ENCODE measurements at places on chromosomes 7 and 10.

DNA sequence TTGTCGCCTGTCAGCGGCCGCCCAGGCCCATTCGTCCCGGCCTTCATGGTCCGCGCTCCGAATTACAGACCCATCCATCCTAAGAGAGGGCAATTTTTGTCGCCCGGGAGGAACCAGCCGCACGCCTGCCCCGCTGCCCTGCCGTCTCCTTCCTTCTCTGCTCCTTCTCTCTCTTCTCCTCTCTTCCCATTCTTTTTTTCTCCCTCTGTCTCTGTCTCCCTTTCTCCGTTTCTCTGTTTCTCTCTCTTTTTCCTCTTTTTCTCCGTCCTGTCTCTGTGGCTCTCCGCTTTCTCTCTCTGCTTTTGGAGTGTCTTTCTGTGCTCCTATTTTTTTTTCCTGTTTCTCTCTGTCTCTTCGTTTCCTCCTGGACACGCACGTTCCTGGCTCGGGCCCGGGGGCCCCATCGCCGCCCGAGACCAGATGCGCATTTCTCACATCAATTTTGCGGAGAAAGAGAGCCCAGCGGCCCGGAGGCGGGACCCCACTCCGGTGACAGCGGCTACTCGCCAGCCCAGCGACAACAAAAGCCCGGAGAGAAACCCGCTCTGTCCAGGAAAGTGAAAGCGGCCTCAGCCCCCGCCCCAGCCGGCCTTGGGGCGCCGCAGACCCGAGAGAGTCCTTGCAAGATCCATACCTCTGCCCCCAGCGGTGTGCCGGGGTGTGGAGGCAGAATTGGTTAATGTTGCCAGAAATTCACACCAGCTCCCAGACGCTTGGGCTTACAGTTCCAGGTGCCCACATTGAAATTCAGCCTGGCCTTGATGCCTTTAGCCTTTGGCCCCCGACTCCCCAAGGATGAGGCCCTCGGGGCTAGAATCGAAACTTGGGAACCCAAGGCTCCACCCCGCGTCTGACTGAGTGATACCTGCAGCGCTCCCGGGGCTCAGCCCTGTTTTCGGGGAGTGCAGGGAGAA lies 4.1 kb downstream of the LBX1 start:
- no peak overlapping the region for H3K27ac ChIP-seq
- H3K27me3 ChIP-seq: peaks cover 99% of the 10 kb centered on the region
- H3K36me3 ChIP-seq: no peaks in the 10 kb centered on the region
- no peak for DNase-seq

GRCh38 chr7:69859342-69859741 lies 261.1 kb downstream of the AUTS2 start:
- no peak for DNase-seq
- no peak overlapping the region for H3K27ac ChIP-seq
- no peak overlapping the region for H3K4me3 ChIP-seq
- H3K36me3 ChIP-seq: no peaks in the 10 kb centered on the region
- H3K27me3 ChIP-seq: no peaks in the 10 kb centered on the region

DNA sequence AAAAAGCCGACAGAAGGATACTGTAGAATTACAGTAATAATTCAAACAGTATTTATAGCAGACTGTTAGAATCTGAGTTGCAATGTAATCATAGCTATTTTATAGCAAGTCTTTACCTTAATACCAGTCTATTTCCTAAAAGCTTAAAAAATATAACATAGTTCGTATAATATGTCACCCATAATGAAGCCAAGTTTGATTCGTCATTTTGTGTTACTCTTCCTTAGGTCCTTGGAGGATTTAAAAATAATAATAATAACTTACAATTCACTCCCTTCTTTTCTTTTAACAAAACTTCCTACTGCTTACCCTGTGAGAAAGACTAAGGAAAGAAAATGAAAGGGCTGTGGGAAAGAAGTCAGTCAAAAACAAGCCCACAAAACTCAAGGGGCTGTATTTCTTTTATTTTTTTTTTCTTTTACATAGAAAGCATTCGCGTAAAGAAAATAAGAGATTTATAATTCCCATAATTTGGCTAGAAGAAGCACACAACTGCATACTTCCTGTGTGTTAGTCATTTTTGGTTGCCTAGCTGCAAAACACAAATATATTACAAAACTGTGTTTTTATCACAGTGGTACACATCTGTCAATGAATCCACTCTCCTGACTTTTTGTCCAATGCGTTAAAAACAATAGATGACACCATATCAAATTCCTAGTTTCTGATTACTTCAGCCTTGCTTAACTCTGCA lies 187.2 kb upstream of the CELF2 start:
- DNase-seq: no peak
- H3K36me3 ChIP-seq: no peaks in the 10 kb centered on the region
- H3K27ac ChIP-seq: peak overlapping the region; percentile 63

DNA sequence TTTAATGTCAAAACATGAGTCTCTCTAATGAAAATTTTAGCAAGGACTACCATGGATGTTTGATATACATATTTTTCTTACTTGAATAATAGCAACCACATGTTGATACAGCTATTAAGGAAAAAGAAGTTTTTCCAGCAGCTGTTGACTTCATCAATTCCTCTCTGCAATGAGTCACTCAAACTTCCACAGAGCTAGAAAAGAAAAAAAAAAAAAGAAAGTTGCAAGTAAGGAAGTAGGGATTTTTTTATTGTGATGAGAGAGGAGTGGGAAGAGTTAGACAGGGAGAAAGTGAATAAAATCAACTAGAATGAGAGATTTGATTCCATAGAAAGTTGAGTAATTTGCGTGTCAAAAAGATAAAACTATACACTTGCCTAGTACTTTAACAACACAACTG lies 46.2 kb downstream of the CAV1 start:
- no peak for DNase-seq
- no peaks in the 10 kb centered on the region for H3K27me3 ChIP-seq
- no peaks in the 10 kb centered on the region for H3K36me3 ChIP-seq
- no peak overlapping the region for H3K27ac ChIP-seq
- peaks cover 6% of the 10 kb centered on the region for H3K4me1 ChIP-seq

- H3K4me1 ChIP-seq: no peaks in the 10 kb centered on the region
- no peak overlapping the region for H3K4me3 ChIP-seq
- H3K27me3 ChIP-seq: no peaks in the 10 kb centered on the region
- H3K27ac ChIP-seq: no peak overlapping the region
- no peak for DNase-seq
- H3K36me3 ChIP-seq: no peaks in the 10 kb centered on the region
Observed at GRCh38 chr7:38554586-38554985, 76.6 kb downstream of the AMPH start.

- H3K4me3 ChIP-seq: no peak overlapping the region
- no peaks in the 10 kb centered on the region for H3K4me1 ChIP-seq
- no peaks in the 10 kb centered on the region for H3K27me3 ChIP-seq
Observed at GRCh38 chr10:348456-348855, 213.2 kb downstream of the ZMYND11 start.

- H3K27me3 ChIP-seq: no peaks in the 10 kb centered on the region
- DNase-seq: no peak
- no peaks in the 10 kb centered on the region for H3K4me1 ChIP-seq
- H3K27ac ChIP-seq: no peak overlapping the region
Observed at GRCh38 chr7:150473902-150474301, 23.5 kb downstream of the GIMAP8 start.

DNA sequence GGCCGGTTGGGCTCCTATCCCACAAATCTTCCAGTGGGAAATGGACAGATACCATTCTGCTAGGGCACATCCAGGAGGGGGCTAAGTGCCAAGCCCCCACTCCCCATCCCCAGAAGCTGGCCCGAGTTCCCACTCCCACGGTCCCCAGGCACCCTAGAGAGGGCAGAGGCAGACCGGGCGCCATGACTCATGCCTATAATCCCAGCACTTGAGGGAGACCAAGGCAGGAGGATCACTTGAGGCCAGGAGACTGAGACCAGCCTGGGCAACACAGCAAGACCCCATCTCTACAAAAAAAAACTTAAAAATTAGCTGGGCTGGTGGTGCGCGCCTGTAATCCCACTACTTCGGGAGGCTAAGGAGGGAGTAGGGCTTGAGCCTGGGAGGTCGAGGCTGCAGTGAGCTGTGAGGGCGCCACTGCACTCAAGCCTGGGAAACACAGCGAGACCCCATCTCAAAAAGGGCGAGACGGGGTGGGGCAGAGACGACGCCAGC lies 870 bp downstream of the GNA12 start:
- peak overlapping the region; percentile 82 for H3K27ac ChIP-seq
- peaks cover 13% of the 10 kb centered on the region for H3K4me1 ChIP-seq
- DNase-seq: no peak
- peaks cover 9% of the 10 kb centered on the region for H3K36me3 ChIP-seq
- H3K4me3 ChIP-seq: peak overlapping the region; percentile 75

DNA sequence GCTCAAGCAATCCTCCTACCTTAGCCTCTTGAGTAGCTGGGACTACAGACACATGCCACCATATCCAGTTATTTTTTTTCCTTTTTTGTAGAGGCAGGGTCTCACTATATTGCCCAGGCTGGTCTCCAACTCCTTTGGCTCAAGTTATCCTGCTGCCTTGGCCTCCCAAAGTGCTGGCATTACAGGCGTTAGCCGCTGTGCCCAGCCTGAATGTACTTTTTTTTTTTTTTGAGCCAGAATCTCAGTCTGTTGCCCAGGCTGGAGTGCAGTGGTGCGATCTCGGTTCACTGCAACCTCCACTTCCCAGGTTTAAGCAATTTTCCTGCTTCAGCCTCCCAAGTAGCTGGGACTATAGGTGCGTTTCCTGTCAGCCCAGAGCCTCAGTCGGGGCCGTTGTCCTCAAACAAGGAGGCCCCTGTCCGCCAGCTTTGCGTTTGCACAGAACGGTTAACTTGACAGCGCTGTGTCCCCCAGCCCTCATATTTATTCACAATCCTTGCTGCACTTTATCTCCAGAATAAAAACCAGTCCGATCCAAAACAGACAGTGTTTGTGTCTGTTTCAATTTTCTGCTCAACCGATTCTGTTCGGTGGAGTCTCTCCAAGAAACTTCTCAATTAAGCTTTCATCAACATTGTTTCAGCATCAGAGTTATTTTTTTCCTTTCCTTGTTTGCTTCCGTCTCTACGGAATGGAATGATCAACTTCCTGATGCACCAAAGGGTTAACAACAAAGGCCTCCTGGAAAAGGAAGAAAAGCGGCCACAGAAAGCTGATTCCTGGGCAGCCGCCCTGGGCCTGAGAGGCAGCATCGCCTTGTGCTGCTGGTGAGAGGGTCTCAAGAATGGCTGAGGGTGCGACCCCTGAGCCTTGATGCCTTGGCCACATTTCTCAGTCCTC lies 64.5 kb downstream of the PDIA4 start:
- peak overlapping the region; percentile 62 for H3K4me3 ChIP-seq
- peaks cover 25% of the 10 kb centered on the region for H3K4me1 ChIP-seq
- no peaks in the 10 kb centered on the region for H3K36me3 ChIP-seq

GRCh38 chr7:94330269-94331020 lies 64.2 kb upstream of the COL1A2 start:
- H3K4me1 ChIP-seq: no peaks in the 10 kb centered on the region
- H3K27ac ChIP-seq: no peak overlapping the region
- no peak overlapping the region for H3K4me3 ChIP-seq
- no peaks in the 10 kb centered on the region for H3K36me3 ChIP-seq

GRCh38 chr10:125734823-125735222 lies 15.3 kb downstream of the EDRF1 start:
- H3K27ac ChIP-seq: no peak overlapping the region
- no peak for DNase-seq
- H3K4me1 ChIP-seq: no peaks in the 10 kb centered on the region
- H3K27me3 ChIP-seq: no peaks in the 10 kb centered on the region
- H3K4me3 ChIP-seq: no peak overlapping the region

GRCh38 chr10:119362122-119362521 lies 154.8 kb downstream of the GRK5 start:
- H3K27ac ChIP-seq: no peak overlapping the region
- DNase-seq: no peak
- H3K36me3 ChIP-seq: no peaks in the 10 kb centered on the region
- H3K4me1 ChIP-seq: peaks cover 10% of the 10 kb centered on the region

DNA sequence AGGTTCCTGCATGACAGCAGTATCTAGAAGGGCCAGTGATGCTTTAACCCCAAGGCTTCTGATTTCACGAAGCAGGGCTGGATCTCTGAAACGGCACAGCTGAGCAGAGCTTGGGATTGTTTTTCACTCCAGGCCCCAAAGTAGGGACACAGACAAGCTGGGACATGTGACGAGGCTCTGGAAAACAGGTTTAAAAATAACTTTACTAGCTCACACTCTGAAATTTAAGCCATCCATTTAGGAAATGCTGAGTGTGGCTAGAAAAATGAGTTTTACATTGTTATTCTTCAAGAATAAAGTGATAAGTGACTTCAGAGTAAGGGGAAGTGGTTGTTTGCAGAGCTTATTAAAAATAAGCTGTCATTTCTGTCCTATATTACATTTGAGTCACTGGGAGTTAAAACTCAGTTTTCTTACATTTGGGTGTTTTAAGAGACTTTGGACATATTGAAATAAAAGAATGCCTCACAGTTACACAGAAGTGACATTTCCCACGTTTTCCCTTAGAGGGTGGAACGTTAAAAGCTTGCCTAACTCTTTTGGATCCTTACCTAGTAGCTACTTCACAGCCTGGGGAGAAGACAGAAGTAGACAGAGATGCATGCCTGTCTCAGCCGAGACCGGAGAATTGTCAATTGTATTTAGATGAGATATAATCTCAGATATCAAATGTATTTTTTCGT lies 107.8 kb downstream of the GALNT17 start:
- DNase-seq: no peak
- no peaks in the 10 kb centered on the region for H3K27me3 ChIP-seq
- H3K36me3 ChIP-seq: no peaks in the 10 kb centered on the region

- no peaks in the 10 kb centered on the region for H3K27me3 ChIP-seq
- H3K36me3 ChIP-seq: no peaks in the 10 kb centered on the region
- no peaks in the 10 kb centered on the region for H3K4me1 ChIP-seq
- DNase-seq: no peak
- H3K27ac ChIP-seq: no peak overlapping the region
Observed at GRCh38 chr7:92755680-92756079, 80.7 kb downstream of the CDK6 start.

DNA sequence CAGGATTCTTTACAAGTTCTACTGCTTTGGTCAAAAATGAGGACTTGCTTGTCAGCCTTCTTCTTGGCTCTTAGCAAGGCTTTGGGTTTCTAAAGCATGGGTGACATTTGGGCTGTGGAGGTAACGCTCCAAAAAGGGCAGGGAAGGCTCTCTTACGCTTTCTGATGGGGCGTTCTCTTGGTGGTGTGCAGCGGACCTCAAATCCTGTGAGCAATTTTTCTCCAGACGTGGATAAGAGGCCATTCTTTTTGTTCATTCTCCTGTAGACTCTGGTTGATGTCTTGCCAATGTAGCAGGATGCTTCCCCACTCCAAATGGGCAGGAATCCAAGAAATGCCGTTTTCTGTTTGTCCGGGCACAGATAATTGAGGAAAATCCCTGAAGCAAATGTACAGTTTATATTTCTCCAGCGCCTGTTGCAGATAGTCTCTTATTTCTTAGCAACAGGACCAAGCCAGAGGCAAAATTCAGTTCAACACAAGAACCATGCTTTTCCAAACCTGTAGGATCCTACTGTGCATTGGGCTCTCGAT lies 138.4 kb upstream of the NFE2L3 start:
- H3K27me3 ChIP-seq: no peaks in the 10 kb centered on the region
- no peaks in the 10 kb centered on the region for H3K36me3 ChIP-seq
- H3K27ac ChIP-seq: no peak overlapping the region
- H3K4me3 ChIP-seq: no peak overlapping the region

DNA sequence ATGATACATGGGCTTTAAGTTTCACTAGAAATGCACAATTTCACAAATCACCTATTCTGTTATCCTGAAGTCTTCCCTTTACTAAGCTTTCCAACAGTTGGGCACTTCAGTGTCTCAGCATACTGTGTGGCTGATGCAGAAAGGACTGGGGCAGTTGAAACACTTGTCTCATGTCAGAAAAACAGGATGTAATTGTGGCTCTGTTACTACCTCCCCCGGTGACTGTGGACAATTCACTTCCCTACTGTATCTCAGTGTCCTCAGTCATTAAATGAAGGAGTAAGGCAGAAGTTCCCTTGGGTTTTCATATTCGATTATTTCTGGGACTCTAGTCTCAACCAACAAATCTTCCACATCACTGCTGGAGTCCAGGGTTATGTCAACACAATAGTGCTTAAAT lies 17.9 kb downstream of the ANKRD22 start:
- no peak overlapping the region for H3K4me3 ChIP-seq
- H3K4me1 ChIP-seq: no peaks in the 10 kb centered on the region
- H3K36me3 ChIP-seq: no peaks in the 10 kb centered on the region
